ENCODE measurements at places on chromosomes 1 and 21. TPM values are rescaled to one million over a fixed set of nuclear protein-coding genes. Genes with fewer than 3 reads are reported as not detected.

GRCh38 chr1:17903386-17903785 is 148.3 kb downstream of the ACTL8 start:
- H3K36me3 ChIP-seq: no peaks in the 10 kb centered on the region
- H3K4me1 ChIP-seq: no peaks in the 10 kb centered on the region
- no peak overlapping the region for H3K27ac ChIP-seq
- DNase-seq: no peak
- H3K4me3 ChIP-seq: no peak overlapping the region

DNA sequence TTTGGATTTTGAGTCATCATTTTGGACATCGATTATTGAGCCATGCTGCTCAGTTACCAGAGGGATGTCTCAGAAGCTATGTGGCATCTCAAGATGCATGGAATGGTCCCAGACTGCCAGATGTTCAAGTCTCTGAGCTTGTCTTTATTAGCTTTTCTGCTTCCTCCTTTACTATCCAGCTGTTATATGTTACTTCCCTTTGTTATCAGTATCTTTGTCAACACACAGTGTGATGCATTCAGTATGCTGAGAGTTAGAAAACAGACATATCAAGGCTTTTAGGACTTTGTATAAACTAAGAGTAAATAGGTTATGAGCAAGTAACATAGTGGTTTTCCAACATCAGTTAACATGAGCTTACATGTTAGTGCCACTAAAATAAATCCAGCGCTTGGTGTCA is 474.5 kb downstream of the DSCAM start:
- DNase-seq: no peak
- no peaks in the 10 kb centered on the region for H3K36me3 ChIP-seq
- H3K4me3 ChIP-seq: no peak overlapping the region
- no peaks in the 10 kb centered on the region for H3K27me3 ChIP-seq
- H3K27ac ChIP-seq: no peak overlapping the region
- H3K4me1 ChIP-seq: no peaks in the 10 kb centered on the region

Gene SNRPE
- 46.3 TPM for total RNA-seq

Gene FBLIM1
- 108 TPM for total RNA-seq

- H3K4me1 ChIP-seq: no peaks in the 10 kb centered on the region
- no peak overlapping the region for H3K4me3 ChIP-seq
- no peaks in the 10 kb centered on the region for H3K36me3 ChIP-seq
Observed at GRCh38 chr1:22676916-22677583, 24.0 kb downstream of the C1QB start.
